ENCODE measurements at places on chromosomes 7 and 10.

- no peak for DNase-seq
Measured at GRCh38 chr7:880450-880849, 4.1 kb downstream of the GET4 start.

DNA sequence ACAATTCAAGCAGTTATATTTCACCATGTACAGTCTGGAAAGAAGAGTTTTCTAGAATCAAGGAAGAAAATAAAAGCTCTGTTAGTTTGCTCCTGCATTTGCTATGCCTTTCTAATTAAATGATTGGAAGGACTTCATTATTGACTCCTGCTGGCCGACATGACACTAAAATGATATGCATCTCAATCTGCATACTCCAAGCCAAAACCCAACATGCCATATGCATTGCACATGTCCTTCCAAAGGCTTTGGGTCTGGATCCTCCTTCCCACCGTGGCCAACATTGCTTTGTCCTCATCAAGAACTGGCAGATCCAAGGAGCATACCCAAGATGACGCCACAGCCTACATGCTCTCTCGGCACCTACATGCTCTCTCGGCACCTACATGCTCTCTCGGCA, 46.5 kb downstream of the PAXIP1 start:
- no peak for DNase-seq

DNA sequence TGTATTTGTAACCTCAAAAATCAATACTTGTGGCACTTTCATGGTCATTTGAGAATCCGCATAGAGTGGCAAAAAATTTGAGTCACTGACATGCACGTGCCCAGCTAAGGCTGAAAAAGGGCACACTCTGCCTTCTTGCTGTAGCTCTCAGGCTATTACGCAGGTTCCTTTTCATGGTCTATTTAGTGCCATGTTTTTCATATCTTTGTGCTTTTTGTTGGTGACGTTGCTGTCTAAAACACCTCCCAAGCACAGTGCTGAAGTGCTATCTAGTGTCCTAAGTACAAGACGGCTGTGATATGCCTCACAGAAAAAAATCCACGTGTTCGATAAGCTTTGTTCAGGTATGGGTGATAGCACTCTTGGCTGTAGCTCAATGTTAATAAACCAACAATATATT, 50.9 kb downstream of the CREB3L2 start:
- no peak for DNase-seq

GRCh38 chr7:3453398-3453797, 152.3 kb downstream of the SDK1 start:
- DNase-seq = no peak

DNA sequence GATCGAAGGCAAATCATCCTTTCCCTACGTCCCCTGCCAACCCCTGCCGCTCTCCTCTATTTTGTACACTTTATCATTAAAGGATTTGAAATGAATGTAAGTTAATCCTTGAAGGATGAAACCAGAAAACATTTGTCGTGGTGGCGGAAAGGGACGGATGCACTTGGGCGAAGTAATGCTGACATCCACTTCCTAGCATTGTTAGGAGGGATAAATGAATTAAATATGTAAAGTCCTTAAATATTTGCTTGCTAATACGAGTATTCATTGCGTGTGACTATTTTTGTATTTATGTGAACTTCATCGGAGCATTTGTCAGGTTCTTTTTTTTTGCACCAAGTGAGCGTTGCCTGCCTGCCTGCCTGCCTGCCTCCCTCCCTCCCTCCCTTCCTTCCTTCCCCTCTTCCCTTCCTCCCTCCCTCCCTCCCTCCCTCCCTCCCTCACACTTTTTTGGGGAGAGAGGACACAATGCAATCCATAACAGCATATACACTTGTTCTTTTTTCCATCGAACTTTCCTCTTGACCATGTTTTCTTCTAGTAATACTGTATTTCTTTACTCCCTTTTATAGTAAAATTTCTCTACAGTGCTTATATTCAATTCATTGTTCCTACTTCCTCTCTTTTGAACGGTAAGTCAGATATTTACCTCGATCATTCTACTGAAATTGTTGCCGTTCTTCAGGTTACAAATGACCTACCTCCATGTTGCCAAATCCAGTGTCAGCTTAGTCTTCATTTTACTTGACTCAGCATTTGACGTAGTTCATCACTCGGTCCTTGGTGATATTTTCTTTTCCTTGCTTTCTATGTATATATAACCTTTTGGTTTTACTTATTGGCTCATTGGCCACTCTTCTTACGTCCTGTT, 831 bp downstream of the CCDC7 start:
- DNase-seq = peak; percentile 24

DNA sequence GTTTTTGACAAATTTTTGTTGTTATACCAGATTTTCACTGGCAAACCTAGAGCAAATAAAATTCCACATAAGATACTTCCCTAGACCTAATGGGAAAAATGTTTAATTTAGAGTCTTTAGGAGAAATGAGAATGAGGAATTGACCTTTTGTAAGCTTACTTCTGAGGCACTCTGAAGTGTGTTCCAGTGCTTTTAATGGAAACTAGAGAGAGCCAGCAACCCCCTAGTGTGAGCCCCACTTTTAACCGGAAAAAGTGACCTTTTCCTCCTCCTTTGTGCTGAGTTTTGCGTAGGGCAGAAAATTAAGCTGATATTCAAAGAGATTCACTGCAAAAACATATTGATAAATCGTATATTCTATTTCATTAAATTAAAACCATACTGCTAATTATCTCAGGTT, 5.2 kb downstream of the IKZF1 start:
- DNase-seq = no peak

DNA sequence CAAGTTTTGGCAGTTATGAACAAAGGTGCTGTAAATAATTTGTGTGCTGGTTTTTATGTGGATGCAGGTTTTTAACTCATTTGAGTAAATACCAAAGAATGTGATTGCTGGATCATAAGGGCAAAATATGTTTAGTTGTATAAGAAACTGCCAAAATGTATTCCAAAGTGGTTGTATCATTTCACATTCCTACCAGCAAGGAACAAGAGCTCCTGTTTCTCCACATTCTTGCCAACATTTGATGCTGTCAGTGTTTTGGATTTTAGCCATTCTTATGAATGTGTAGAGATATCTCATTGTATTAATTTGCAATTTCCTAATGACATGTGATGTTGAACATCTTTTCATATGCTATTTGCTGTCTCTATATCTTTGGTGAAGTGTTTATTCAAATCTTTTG, 207.3 kb upstream of the LRGUK start:
- DNase-seq = no peak

- DNase-seq = peak; percentile 66
Measured at GRCh38 chr7:98283127-98283886, 1.8 kb downstream of the BRI3 start.

DNA sequence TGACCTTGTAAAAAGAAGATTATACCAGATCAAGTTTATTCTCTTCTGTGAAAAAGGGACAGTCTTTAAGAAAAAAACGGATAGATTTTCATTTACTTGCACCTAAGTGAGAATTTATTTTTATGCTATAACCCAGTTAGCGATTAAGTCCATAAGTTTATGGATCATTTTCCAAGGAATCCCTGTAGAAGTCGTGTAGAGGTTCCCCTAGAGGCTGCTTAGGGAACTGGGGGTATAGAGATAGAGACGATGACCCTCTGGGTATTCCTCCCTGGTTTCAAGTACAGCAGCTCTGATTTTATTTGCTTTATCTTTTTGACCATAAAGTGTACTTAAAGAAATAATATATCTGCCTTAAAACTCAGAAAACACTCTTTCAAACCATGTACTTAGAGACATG, 648.4 kb upstream of the LRRTM3 start:
- DNase-seq = no peak

DNA sequence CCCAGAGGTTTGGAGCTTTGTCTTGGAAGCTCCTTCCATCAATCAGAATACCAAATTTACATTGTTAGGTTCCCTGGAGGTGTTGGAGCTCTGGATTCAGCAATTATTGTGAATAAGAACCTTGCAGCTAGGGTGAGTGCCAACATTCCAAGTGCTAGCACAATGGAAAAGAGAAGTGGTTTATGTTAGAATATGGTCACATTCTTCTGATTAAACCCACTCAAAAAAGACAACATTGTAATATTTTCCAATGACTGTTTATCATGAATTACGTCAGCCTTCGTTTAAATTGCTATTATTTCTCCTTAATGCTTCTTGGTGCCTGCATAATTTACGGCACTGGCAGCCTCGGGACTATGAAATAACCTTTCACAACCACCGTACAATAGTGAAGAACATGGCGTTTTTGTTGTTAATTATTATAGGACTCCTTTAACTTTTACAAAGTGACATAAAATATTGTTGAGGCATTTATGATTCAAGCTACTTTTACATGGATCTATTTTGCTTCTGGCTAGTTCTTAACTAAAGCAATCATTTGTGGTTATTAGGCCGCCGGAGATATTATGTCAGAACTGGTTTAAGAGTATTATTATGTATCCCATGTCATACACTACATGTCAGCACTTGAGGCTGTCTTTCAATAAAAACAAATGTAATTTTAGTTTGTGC, 117.7 kb downstream of the ARID5B start:
- no peak for DNase-seq

GRCh38 chr10:130009228-130009627, 45.2 kb upstream of the EBF3 start:
- DNase-seq = no peak

All from Ammon's horn (tissue), 1 donor.